HCT116 (cell line): ENCODE measurements at places on chromosomes 3 and 15. TPM values are rescaled to one million over a fixed set of nuclear protein-coding genes. Genes with fewer than 3 reads are reported as not detected.

DNA sequence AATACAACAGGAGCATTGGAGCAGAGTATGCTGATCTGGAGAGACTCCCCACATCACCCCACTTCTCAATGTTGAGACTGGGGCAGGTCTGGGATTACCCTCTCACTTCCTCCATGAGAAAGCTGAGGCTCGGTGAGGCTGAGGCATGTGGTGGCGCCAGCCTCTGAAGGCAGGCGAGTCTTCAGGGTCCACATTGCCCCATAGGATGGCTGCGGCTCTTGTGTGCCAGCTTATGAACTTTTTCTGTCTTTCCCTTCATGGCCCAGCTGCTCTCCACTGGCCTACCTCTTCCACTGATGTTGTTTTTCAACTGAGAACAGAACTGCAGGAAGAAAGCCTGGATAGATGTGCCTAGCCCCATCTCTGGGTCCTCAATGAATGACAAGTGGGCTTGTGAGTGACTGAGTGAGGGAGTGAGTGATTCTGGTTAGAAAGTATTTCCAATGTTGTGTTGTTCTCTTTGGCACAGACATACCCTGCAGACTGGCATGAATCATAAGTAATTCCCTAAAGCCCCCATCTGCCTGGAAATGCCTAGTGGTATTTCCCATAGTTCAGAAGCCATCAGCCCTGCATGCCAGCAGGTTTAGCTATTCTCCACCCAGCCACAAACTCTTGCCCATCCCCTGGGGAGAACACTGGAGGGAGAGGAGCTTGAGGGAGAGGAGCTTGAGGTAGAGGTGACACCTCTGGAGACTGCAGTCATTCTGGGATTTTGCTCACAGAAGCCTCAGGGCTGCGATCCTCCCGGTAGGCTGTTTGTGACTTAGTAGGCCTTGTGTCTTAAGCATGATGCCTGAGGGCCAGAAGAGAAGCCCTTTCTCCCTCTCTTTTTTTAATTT is 56.9 kb downstream of the AMOTL2 start:
- DNase-seq: no peak

DNA sequence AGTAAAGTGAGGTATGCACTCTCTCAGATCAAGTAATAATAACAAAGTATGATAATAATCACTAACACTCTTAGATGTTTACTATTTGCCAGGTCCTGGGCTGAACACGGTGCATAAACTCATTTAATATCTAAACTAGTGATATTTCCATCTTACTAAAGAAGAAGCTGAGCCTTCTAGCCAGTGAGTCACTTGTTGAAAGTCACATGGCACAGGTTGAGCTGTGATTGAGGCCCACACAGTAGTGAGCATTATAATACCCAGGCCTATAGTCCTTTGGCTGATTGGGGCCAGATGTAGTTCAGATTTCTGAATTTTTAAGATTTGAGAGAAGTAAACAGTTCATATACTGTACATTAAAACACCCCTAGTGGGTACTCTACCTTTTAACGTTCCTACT is 93.2 kb upstream of the CCDC80 start:
- DNase-seq: no peak

DNA sequence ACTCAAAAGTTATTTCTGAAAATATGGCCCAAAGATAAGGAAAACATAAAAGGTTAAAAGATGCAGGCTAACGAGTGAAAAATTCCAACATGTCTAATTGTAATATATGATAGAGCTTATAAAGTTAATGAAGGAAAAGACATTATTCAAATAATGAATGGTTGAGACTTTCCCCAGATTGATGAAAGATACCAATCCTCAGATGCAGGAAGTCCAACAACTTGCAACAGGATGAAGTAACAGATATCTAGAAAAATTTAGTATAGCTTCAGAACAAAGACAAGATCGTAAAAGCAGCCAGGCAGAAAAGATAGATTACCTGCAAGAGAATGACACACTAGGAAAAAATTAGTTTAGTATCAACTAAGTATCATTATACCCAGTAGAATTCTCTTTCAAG is 546.4 kb upstream of the PPP2R3A start:
- no peak for DNase-seq

- no peak for DNase-seq
Observed at GRCh38 chr15:31308185-31308639, 18.4 kb upstream of the KLF13 start.

DNA sequence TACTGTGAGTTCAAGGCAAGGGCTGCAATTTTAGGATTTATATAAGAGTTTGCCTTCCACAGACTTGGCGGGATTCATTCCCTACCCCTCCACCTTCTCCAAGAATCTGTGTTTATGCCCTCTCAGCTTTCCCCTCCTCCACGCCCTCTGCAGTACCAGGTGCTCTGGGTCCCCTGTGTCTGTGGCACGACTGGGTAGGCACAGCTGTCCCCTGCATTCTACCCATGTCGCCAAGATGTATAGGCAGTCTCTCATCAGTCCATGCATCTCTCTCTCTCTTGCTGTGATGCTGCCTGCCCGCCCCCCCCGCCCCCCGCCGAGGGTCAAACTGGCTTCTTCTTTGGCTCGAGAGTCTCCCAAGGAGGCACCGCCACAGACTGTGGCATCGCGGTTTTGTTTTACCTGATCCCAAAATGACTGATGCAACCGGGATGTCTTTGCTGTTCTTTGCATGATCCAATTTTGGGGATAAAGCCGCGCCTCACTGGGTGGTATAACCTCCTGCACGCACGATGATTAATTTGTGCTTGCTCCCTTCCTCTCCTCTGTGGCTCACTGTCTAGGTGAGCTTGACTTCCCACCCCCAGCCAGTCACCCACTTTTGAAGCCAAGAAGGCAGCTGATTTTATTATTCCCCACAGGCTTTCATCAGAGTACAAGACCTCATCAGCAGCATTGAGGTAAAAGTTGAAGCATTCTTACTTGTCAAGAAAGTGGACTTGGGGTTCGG is 43.7 kb downstream of the EFCAB12 start:
- no peak for DNase-seq

GRCh38 chr3:155859859-155860258 is 5.6 kb upstream of the SLC33A1 start:
- DNase-seq: no peak

DNA sequence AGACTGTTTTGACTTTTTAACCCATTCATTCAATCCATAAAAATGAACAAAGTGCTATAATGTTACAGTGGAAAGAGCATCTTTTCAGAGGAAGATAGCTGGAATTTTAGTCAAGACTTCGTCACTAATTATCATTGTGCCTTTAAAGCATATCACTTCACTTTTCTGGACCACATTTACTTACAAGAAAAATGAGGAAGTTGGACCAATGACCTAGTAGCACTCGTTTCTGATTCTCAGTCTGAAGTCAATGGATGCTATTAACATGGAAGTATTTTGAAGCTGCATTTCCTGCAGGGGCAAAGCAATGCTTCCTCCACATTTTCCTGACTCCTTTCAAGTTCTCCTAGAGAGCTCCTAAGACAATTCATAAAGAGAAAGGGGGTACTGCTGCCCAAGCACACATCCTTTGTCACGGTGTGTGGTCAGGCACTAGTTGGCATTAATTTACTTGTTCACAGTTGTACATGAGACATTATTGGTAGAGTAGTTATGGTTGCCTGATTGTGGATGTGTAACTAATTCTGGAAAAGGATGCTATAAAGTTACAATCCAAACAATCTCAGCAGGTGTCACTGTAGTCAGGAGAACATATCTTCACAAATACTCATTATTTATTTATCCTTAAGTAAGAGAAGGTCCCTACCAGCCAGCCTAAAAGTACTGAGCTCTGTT is 1049.1 kb downstream of the FHIT start:
- no peak for DNase-seq

DNA sequence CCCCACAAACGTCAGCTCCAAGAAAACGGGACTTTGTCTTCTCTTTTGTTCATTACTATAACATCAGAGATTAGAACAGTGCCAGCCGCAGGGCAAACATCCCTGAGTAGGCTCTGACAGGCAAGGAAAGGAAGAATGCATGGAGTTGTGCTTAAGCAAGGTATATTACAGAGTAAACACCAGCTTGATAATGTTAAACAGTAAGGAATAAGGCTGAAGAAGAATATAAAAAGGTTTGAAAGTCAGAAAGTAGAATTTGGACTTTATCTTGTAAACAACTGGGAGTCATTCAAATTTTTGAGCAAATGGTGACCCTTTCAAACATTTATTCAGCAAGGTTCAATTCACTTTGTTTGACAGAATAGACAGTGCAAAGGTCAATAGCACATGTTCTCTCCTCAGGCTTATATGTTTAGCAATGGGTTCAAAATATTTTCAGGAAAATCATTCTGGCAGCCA is 11.0 kb downstream of the GABPB1 start:
- DNase-seq: no peak

SLC6A11 gene
- not detected for total RNA-seq

- DNase-seq: no peak
Observed at GRCh38 chr15:61116825-61117224, 112.3 kb downstream of the RORA start.

GOLGA8M gene
- 0.44 TPM for total RNA-seq

DNA sequence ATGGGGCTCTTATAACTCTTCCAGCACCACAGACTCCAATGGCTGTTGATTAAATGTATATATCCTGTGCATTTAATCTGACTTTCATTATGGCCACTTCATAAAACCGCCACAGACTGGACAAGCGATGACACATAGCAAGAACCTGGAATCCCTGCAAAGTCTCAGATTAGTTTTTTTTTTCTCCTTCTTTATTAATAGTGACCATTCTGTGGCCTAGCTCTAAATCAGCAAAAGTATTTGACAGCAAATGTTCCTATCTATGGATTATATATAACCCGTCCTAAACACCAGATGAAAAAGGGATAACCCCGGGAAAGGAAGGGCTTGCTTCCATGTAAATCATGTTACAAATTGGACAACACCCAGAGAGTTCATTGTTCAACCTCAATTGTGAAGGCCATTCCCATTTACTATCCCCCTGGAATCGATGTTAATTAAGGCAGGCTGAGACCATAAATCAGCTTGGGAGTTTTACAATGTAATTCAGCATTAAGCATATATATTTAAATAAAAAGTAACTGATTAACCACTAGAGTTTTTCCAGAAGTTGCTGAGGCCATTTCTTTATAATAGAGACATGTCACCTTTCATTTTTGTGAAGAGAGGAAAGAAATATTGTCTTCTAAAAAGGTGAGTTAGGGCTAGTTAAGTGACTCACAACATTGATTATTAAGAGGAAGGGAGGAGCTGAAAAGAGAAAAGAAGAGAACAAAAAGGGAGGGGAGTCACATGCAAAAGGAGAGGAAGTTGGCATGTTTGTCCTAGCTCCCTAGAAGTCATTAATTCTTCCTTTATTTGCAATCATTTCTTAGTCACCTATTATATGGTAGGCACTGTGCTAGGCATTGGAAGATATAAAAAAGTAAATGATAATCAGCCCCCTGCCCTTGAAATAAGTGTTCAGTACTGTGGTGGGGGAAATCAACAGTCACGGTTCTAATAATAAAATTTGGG is 26.2 kb downstream of the ALDH1A2 start:
- no peak for DNase-seq

DNA sequence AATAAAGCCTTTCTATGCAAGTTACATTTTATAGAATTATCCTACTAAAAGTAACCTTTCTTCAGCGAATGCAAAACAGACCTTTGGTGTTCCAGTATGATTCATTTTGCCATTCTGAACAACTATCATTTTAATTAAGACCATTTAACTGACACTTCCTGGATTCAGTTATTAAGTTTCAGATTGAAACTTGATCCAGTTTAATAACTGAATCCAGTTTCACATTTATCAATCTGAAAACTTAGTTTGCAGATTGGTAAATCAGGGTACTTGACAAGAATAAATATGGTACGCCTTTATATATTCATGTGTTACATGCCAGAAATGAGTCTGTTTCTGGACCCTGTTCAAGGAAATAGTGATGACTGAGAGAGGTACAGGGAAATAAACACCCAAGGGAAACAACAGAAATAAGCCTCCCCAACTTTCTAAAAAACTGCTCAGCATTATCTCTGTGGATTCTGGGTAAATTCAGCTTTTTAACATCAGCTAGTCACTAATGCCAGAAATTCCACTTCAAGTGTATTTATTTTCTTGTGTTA is 23.3 kb upstream of the NFKBIZ start:
- DNase-seq: no peak

DNA sequence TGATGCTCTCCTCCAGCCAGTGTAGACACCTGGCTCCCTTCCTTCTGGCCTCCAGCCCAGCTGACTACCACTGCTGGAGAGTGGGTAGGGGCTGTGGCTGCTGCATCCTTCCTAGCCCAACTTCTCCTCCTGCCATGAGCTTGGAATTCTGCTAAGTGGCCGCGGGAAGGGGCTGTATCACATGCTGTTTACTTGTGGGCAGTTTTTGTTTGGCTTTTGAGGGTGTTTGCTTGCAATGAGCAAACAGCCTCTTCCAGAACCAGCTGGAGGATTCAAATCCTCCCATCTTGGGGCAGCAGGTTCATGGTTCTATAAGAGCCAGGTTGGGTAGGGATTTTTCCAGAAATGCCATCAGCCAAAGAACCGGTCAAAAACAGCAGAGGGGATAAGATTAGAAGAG is 9.0 kb downstream of the GASK1A start:
- no peak for DNase-seq

SNX22 gene
- total RNA-seq: 6.3 TPM

HCN4 gene
- 1.7 TPM for total RNA-seq

GRCh38 chr3:59567661-59568060 is 517.8 kb upstream of the CFAP20DC start:
- no peak for DNase-seq

GRCh38 chr15:68583321-68583720 is 4.5 kb downstream of the CORO2B start:
- DNase-seq: no peak

DNA sequence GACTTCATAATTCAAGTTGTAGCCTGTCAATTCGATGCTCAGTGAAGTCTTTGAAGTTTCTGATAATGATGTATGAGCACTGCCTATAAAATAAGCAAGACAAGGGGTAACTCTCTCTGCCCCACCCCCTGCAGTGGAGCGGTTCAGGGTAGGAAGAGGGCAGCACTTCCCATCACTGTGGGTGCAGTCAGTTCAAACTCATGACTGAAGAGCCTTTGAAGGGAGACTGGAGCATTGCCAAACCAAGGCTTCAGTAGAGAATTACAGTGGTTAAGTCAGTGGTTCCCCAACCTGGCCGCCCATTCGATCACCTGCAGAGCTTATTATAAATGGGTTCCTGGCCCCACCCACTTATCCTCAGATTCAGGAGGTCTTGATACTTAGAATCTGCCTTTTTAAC is 190.6 kb downstream of the SHQ1 start:
- no peak for DNase-seq

DNA sequence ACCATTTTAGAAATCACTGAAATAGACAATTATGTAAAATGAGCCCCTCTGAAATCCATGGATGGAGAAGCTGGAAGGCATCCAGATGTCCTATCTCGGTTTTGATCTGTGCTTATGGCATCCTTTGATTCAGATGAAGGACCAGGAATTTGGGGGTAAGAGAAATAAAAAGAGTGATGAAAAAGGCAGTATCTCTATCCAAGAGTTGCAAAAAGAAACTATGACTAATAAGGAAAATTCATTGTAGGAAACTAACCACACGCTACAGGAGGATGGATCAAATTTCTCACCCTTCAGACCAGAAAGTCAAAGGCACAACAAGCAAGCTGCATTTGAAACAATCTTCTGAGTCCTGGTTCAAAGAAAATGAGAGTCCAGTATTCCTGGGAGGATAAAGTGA is 34.8 kb downstream of the SRGAP3 start:
- no peak for DNase-seq

TMEM44 gene
- 30.3 TPM for total RNA-seq
